ENCODE measurements at places on chromosomes 11 and 22.
A peak's percentile ranks its signal among the peaks of the same experiment; 100 is the strongest.

DNA sequence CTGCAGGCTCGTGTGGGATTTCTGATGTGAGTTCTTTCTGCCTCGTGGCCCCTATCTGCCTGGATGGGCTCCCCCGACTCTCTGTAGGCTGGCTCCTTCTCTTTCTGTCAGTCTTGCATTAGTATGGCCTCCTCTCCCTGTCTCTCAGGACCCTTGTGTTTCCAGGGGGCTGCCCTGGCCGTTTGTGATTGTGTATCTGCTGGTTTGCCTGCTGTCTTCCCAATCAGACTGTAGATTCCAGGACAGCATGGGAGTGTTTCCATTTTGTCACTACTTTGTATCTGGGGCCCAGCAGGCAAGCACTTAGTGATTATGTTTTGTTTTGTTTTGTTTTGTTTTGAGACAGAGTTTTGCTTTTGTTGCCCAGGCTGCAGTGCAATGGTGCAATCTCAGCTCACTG lies 25.6 kb downstream of the SNAP29 start:
- no peak for DNase-seq

- no peak for DNase-seq
Observed at GRCh38 chr11:45984192-45984591, 61.7 kb downstream of the LARGE2 start.

DNA sequence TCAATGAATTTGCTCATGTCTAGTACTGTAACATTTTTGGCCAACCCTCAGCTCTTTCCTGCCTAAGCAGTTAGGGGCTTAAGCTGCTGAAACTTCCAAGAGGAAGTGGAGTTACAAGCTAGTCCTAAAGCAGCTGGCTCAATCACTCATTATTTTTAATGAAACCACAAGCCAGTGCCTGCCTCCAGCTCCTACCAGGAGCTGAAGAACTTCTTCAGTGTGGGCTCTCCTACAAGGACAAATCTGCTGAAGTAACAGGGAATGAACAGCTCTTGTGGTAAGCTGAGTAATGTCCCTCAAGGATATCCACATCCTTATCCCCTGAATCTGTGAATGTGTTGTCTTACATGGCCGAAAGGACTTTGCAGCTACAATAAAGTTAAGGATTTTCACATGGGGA lies 112.5 kb downstream of the BBOX1 start:
- no peak for DNase-seq

GRCh38 chr11:111645657-111646316 lies 43.5 kb downstream of the SIK2 start:
- DNase-seq: no peak

DNA sequence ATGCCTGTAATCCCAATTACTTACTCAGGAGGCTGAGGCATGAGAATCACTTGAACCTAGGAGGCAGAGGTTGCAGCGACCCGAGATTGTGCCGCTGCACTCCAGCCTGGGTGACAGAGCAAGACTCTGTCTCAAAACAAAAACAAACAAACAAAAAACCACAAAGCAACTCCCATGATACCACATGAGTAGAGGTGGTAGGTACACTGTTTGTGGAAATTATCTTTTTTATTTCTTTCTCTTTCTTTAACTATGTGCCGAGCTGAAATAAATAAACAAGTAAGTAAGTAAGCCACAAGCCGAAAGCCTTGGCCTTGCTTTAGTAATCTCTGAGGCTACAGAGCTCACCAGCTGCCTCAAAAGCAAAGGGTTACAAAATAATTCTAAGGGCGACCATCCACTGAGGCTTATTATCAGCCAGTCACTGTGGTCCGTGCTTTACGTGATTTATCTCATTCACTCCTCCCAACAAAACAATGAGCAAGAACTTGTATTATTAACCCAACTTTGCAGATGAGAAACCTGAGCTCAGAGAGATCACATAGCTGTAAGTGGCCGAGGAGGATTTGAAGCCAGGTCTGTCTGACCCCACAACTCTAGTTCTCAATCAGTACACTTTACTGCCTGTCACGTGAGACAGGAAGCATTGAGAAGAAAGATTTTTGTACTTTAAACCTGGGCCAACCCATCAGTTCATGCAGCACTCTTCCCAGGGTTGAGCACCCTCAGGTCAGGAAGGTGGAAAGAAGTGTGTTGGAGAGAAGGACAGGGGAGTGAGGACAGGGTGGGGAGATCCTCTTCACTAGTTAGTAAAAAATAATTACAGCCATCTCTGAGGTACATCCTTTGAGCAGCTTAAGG lies 69.8 kb upstream of the MTMR2 start:
- DNase-seq: peak; percentile 74

GRCh38 chr11:21631991-21632390 lies 560.9 kb upstream of the ANO5 start:
- no peak for DNase-seq

DNA sequence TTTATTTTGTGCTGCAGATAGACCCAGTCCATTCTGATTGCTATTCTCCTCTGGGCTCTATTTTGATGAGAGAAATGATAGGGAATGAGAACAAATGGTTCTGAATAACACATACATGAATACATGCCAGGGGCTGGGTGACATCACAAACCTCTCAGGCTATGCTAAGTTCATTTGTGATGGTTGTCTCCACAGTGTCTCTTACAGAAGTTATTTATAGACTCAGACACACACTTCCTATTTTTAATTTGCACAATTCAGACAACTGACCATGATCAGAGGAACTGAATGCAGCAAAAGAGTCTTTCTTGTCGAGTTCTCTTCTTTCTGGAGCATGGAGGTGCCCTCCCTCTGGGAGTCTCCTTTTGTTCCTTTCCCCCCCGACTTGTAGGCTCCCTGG lies 991.7 kb downstream of the OPCML start:
- no peak for DNase-seq

GRCh38 chr11:16321148-16321547 lies 35.2 kb downstream of the SOX6 start:
- no peak for DNase-seq

- DNase-seq: no peak
Observed at GRCh38 chr11:66228521-66228920, 39.9 kb upstream of the RAB1B start.

- DNase-seq: no peak
Observed at GRCh38 chr11:45076761-45077160, 69.7 kb upstream of the PRDM11 start.

- no peak for DNase-seq
Observed at GRCh38 chr11:18265949-18266348, at the start of gene SAA1. TSS of gene SAA1 (plus strand) at chr11:18266264. CDS start at chr11:18266888, 624 bp downstream.

- no peak for DNase-seq
Observed at GRCh38 chr11:111814557-111815320, 48.5 kb upstream of the PPP2R1B start.

- DNase-seq: no peak
Observed at GRCh38 chr22:23504516-23504915, 75.6 kb downstream of the IGLL1 start.

DNA sequence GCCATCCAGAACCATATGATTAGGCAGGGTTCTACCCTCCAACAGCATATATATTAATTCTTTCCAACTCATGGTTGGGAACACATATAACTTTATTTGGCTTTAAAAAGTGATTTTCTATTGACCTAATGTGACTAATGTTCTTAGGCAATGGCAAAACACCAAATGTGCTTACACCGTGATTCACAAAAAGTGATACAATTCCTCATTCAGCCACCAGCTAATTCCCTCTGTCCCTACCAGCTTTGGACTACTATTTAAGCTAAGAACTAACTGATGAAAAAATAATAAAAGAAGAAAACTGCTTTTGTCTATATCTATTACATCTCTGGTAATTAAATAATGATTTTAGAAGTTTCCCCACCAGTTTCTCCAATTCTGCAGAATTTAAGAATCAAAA lies 4.7 kb downstream of the CTSC start:
- no peak for DNase-seq

DNA sequence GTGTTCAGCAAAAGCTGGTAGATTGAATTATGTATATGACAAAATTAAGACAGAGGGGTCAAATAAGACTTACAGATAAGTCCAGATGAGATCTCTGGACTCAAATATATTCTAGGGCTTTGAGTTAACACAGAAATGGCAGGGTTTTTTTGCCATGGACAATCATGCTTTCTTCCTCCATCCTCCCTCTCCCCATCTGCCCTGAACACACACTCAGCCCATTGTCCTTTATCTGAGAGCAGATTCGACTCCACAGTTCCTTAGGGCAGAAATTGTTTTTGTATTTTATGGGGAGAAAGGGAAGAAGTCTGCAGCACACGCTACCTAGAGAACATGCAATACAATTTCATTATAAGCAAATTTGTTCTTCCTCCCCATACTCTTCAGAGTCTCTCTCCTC lies 86.8 kb downstream of the SLC1A2 start:
- DNase-seq: no peak

DNA sequence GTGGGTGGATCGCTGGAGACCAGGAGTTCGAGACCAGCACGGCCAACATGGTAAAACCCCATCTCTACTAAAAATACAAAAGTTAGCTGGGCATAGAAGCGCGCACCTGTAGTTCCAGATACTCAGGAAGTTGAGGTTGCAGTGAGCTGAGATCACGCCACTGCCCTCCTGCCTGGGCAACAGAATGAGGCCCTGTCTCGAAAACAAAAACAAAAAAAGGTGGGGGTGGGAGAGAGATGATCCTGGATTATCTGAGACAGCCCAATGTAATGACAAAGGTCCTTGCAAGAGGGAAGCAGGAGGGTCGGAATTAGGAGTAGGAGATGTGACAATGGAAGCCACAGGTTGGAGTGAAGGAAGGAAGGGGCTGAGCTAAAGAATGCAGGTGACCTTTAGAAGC lies 87.6 kb upstream of the APOA1 start:
- no peak for DNase-seq

- no peak for DNase-seq
Observed at GRCh38 chr22:42231929-42232328, 38.5 kb downstream of the TCF20 start.

DNA sequence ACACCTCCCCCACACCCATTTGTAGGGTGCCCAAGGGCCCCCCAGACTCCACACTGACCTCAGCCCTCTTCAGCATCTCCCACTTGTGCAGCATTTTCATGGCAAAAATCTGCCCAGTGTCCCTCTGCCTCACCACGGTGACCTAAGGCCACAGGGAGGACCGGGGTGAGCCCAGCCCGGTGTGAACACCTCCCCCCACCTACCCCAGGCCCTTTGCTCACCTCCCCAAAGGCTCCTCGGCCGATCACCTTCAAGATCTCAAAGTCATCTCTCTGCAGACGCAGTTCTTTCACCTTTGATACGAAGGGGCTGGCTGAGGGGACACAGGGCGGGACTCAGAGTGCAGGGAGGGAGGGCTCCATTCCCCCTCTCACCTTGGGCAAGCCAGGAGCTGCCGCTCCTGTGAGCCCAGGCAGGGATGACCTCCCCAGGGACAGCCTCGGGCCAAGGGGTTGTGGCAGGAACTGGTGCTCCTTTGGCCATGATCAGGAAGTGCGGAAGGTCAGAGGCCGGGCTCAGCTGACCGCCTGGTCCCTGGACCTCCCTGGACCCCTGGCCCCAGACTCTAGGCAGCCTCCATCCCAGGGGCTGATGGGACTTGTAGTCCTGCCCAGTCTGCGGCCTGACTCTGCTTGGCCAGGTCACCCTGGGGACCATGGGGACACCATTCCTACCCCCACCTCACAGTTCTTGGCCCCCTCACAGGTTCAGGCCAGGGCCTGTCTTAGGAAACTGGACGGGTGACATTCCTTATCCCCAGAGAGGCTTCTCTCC lies 2.7 kb downstream of the CDC42BPG start:
- DNase-seq: no peak

DNA sequence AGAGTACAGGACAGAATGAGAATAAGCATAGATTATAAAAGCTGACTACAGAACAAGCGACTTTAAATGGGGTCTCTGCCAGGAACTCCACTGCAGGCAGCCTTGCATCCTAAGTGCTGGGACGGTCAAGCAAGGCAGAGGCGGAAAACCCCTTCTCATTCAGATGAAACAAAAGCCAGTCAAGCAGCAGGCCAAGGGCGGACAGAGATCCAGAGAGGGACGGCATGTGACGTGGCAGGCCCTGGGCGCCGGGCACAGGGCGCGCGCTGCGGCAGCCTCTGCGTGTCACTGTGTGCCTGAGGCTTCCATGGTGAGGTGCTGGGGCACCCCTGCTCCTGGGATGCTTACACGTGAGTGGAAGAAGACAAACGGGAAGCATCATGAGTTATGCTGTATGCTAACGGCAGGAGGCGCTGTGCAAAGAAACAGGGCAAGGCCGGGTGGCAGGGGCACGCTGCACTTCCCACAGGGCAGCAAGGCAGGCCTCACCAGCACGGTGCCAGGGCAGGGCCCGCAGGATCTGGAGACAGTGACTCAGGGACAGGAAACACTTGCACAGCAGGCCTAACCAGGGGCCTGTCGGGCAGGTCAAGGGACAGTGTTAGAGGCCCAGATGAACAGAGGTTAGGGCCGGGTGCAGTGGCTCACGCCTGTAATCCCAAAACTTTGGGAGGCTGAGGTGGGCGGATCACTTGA lies 6.2 kb downstream of the TOLLIP start:
- no peak for DNase-seq

- DNase-seq: no peak
Observed at GRCh38 chr22:44892243-44892642, 117.6 kb downstream of the PHF21B start.

DNA sequence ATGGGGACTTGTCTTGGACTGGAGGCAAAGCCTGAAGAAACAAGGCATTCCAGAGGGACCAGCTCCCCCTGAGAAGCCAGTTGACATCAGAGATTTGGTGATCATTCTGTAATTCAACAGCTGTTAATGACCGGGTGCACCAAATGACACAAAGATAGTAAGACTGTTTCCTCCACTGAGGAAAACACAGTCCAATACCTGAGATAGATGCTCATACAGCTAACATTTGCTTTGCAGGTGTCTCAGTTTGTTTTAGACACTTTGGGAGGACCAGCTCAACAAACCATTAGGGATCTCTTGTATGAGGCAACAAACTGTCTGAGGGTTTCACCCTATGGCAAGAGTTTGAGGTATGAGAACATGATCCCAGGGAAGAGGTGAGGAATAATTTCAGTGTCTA lies 237.2 kb upstream of the PLET1 start:
- DNase-seq: no peak

- DNase-seq: no peak
Observed at GRCh38 chr11:64971421-64972233, at the start of gene MAJIN. TSS of gene MAJIN (minus strand) at chr11:64972108. CDS start at chr11:64959405, 12,703 bp downstream.

GRCh38 chr11:65571420-65571819 lies 918 bp upstream of the FAM89B start:
- no peak for DNase-seq

DNA sequence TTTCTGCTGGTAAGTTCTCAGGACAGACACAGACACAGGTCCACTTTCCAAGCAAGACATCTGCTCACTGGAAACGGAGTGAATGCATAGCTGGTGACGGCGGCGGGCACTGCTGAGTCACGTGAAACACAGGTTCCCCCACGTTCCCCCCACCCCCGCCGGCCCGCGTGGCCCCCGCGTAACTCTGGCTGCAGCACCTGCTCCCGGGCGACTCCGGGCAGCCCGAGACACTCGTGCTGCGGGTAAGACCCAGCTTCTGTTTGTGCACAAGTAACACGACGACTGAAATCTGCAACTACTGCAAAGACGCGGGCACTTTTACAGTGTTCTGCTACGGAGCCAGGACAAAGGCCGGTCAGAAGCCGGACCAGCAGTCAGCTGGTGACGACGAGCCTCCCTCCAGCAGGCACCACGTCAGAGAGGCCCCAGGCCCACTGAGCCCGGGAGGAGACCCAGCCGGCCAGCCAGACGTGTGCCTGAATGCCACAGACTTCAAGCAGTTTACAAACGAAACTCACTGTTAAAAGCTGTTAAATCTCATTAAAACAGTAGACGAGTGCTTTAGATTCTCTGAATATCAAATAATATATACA lies 12.9 kb upstream of the ARFGAP3 start:
- DNase-seq: no peak

- DNase-seq: no peak
Observed at GRCh38 chr11:123601136-123601535, 53.3 kb downstream of the SCN3B start.

- no peak for DNase-seq
Observed at GRCh38 chr11:16737818-16738192, 642 bp upstream of the C11orf58 start.
